GOT3 (cell line): ENCODE measurements at places on chromosomes 1 and 21.

DNA sequence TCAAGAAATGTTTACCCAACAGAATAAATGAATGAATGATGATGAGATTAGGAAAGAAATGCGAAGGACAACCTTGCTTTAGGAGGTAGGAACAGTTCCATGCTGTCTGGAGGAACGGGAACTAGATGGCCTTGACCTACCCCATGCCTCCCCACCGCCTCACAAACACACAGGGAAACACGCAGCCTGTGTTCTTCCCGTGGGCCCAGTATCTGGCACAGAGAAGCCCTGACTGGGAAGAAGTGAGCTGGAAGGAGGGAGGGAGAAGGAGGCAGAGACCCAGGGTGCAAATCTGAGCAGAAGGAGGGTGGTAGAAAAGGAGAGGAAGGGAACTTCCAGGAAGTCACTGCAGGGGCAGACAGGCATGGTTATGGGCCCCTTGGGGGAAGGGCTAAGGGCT is 3.5 kb upstream of the ADORA1 start:
- no peak for DNase-seq

- DNase-seq, result no peak
Measured at GRCh38 chr1:156414461-156415064, 45.6 kb downstream of the RHBG start.

- no peak for DNase-seq
Measured at GRCh38 chr1:192477630-192478029, 97.9 kb upstream of the RGS1 start.

- no peak for DNase-seq
Measured at GRCh38 chr1:228072658-228073043, 9.9 kb upstream of the ARF1 start.

DNA sequence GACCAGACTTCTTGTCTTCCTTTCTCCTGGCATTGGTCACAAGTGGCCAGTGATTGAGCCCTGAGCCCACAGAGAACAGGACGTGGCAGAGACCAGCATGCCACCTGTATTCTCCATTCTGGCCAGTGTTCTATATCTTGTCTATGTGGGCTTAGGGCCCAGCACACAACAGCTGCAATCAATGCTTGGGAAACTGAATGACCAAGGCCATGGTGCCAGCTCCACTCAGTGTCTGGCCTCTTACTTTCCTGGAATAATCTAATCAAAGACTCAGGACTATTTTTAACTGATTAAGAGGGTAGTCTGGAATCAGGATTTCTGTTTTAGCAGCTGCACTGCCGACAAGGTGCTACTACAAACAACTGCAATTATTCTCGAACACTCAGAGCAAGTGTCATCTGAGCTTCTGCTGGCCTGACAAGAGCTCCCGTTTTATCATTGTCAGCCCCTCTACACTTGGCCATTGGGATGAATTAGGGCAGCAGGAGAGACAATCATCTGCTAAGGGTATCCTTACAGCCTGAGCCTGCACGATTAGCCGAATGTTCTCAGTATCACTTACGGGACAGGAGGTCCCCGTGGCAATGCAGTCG is 74.4 kb upstream of the GRIK3 start:
- no peak for DNase-seq

- DNase-seq, result no peak
Measured at GRCh38 chr1:30634507-30634906, 88.9 kb downstream of the MATN1 start.

DNA sequence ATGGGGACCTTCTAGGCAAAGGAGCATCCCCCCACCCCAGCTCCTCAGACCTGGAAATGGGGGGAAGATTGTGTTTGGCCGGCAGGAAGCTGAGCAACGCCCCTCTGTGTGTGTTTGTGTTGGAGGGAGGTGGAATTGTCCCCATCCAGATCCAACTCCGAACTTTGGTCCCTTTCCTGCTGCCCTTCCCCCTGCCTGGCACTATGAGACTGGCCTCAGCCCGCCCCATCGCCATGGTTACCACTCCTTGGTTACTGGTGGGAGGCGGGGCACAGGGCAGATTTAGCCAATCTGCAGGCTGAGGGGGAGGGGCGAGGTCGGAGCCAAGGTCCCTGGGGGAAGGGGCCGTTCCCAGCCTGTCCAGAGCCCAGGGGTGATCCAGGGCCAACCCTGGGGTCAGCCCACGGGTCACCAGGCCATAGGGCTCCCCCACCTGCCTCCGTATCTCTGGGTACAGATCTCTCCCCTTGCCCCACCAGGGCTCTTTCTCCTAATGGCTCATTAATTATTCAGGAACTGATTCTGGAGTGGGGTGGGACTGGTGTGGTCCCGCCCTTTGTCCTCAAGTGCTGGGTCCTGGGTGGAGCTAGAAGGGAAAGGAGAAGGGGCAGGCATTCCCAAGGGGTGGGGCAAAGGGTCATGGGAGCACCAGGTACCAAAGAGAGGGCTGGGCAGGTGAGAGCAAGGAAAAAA is 15.2 kb downstream of the PTPRF start:
- DNase-seq, result no peak

DNA sequence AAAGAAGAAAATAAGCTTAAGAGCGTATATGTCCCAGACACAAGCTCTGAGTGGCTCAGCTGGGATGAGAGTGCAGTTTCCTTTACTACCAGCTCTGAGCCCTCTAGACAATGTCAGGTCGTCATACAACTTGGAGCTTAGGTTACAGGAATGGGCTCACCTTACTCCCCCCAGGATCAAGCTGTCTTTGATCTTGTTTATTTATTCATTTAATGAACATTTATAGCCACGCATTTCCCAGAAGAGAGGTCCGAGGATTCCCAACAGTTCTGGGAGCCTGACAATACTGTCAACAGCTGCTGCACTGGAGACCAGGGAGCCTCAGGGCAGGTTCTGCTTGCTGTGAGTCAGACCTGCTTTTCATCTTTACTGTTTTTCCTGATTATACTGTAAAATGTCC is 378.9 kb downstream of the PLPP3 start:
- no peak for DNase-seq

GRCh38 chr1:147077936-147078605 is 94.2 kb downstream of the PRKAB2 start:
- DNase-seq, result no peak

- no peak for DNase-seq
Measured at GRCh38 chr21:33760641-33761440, 118.5 kb downstream of the ITSN1 start.

- DNase-seq, result no peak
Measured at GRCh38 chr1:157542676-157543075, 9.6 kb downstream of the FCRL5 start.

- no peak for DNase-seq
Measured at GRCh38 chr21:18959817-18960216, 556.2 kb upstream of the TMPRSS15 start.

GRCh38 chr1:231827337-231828105 is 200.9 kb downstream of the DISC1 start:
- no peak for DNase-seq

DNA sequence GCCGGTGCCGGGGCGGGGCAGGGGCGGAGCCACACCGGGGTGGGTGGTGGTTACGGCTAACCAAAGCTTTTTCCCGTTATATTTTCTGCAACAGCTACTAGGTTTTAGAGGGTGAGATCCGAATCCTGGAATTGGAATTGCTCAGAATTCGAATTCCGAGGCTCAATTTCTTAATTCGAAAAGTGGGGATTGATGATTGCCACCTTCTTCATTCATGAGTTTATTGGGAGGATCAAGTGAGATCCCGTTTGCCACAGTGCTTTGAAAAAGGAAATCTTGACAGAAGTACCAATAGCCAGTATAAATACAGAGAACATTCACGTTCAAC is 207 bp upstream of the SVBP start:
- DNase-seq, result no peak

DNA sequence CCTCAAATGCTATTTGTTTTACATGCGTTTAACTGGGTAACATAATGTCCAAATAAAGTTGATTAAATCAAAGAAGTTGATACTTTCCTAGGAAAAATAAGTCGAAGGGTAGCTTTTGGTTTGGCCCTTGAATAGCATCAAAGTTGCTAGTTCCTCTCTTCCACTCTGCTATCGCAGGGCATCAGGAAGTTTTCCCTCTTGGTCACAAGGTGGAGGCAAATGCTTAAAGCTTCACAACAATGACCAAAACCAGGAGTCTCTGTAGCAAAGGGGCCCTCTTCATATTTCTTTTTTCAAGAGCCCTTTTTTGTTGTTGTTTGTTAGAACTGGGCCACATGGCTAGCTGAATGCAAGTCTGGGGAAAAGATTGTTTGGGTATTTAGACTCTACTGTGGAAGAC is 668.4 kb downstream of the KCNT2 start:
- DNase-seq, result no peak

DNA sequence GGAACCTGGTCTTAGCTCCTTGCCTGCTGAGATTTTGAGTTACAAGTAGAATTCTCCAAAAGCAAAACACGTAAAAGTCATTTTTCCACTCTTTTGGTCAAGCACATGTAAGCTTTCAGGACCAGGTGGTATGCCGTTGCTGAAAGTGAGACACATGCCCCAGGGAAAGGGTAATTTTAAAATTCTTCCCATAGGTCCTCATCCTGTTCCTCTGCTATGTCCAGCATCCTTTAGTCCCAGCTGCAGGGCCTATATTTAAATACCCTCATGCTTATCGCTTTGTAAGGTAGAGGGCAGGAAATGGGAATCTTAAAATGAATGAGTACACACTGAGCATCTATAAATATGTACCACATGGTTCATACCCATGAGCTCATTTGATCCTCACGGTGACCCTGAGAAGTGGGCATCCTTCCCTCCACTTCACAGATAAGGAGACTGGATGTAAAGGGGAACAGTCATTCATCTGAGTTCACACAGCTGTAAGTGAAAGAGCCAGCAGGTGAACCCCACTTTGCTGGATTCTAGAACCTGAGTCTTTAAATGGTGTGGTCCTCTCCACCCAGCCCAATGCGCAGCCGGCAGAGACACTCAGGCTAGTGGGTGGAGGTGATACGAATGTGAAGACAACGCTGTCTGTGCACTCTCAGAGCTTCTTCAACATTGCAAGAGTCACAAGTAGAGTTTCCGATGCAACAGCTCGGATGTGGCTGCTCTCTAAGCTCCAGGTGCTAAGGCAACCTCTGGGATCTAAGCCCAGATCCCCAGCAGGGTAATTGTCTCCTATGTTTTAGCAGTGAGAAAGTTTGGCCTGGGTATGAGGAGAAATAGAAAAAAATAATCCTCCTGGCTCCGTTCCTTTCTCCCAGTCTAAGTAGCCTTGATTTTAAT is 163.5 kb downstream of the PLXNA2 start:
- no peak for DNase-seq

- DNase-seq, result no peak
Measured at GRCh38 chr1:22334860-22335550, 116.6 kb upstream of the ZBTB40 start.

- no peak for DNase-seq
Measured at GRCh38 chr1:172845371-172845770, 186.5 kb downstream of the FASLG start.

GRCh38 chr1:230097370-230097769 is 30.3 kb downstream of the GALNT2 start:
- DNase-seq, result no peak

- DNase-seq, result no peak
Measured at GRCh38 chr21:41653954-41654491, 112.8 kb downstream of the RIPK4 start.

GRCh38 chr21:21163904-21164303 is 165.7 kb downstream of the NCAM2 start:
- DNase-seq, result no peak

DNA sequence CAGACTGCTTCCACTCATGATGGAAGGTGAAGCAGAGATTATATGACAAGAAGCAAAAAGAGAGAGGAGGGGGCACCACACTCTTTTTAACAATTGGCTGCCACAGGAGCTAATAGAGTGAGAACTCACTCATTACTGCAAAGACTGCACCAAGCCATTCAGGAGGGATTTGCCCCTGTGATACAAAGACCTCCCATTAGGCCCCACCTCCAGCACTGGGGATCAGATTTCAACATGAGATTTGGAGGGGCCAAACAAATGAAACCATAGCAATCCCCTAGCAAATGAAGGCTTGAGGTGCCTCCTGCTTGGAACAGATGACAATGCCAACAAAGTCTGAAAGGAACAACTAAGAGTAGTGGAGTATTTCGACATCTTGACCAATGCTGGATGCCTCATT is 122.5 kb upstream of the COA6 start:
- DNase-seq, result no peak

DNA sequence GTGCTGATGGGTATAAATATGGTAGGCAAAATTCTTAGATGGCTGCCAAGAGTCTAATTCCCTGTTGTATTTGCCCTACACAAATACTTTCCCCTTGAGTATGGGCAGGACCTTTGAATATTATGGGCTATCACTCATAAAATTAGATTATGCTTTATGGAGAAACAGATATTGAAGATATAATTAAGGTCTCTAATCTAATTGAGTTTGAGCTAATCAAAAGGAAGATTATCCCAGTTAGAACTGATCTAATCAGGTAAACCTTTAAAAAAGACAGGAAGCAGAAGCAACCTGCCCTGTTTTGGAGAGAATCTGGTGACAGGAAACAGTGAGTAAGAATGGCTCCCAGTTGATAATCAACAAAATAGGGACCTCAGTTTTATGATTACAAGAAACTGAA is 609.0 kb upstream of the PRMT6 start:
- no peak for DNase-seq

DNA sequence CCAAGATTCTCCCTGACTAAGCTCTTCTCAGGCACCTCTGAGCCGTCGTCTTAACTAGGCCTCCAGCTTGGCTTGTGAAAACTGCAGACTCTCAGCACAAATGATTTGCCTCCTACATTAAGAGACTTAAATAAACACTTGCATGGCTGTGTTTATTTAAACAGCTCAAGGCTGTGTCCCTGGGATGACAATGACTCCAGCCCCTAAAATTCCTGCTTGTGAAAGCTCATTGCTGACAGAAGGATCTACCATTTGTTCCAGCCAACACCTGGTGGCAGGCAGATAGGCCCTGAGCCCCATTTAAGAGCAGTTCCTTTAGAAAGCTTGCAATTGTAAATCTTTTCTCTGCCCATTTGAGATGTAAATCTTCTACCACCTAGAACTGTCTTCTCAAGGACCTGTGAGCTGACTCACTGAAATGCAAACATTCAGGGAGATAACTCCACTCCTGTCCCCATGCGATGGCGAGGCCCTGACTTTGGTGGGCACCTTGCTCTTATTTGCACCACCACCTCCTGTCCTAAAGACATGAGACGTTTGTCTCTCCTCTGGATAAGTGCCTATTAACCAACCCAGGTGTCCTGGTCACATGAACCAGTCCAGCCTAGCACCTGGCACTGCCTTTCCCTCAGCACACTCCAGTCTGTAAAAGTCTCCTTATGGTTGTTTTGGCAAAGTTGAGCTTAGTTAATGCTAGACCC is 15.1 kb upstream of the PCP4 start:
- no peak for DNase-seq

- DNase-seq, result no peak
Measured at GRCh38 chr1:151485685-151486255, 25.4 kb upstream of the CGN start.

GRCh38 chr1:172907834-172908326 is 142.9 kb downstream of the TNFSF18 start:
- DNase-seq, result no peak
